Right atrium auricular region (tissue), 2 donors: ENCODE measurements at places on chromosomes 16 and 17. TPM values are rescaled to one million over a fixed set of nuclear protein-coding genes. Genes with fewer than 3 reads are reported as not detected.

Gene HS3ST3A1
- total RNA-seq: 5.6 TPM

DNA sequence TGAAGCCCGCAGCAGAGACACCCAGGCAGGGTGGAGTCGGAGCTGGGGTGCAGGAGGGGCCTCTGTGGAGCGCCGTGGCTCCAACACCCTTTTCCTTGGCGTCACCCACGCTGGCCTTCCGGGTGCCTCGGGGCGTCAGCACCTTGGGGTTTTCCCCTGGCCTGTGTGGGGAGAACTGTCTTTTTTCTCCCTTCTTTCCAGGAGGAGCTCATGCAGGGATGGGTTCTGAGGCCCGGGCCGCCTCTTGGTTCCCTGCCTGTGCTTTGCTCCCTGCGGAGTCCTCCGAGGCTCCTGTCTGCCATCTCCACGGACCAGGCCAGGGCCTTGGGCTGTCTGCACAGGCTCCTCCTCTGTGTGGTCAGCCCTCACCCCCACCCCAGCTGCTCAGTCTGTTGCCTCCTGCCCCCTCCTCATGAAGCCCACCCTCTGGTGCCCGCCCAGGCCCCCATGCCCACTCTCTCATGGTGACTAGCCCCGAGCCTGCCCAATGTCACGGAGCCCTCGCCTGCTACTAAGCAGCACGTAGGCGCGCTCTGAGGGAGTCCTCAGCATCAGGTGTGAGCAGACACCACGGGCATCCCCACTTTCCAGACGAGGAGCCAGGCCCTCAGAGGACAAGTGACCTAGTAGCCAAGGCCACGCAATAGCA, 5.0 kb downstream of the KATNB1 start:
- no peak for DNase-seq

DNA sequence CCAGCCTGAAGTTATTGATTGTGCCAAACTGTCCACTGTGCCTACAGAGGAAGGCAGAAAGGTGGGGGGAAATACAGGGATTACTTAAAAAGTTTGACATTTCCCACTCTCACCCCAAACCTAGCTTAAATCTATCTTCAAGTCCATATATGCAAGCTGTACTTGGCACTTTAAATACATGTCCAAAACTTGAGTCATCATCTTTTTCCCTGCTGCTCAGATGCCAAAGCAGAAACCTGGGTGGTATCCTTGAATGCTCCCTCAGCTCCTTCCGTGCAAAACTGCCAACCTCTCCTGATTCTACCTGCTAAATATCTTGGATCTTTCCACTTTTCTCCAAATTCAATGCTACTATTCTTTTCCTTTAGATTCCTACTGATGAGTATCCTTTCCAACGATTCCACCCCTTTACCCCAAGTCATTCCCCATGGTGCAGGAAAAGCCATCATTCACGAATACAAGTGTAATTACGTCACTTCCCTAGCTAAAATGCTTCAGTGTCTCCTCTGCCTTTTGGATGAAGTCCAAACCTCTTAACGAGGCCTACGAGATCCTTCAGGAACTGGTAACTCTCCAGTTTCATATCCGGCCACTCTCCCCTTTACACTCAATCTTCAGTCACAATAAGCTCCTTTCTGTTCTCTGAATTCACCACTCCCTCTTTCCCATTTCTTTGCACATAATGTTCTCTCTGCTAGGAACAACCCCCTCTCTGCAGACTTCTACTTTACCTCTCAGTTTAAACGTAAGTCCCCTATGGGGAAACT, 9.3 kb downstream of the BECN1 start:
- DNase-seq: no peak

DNA sequence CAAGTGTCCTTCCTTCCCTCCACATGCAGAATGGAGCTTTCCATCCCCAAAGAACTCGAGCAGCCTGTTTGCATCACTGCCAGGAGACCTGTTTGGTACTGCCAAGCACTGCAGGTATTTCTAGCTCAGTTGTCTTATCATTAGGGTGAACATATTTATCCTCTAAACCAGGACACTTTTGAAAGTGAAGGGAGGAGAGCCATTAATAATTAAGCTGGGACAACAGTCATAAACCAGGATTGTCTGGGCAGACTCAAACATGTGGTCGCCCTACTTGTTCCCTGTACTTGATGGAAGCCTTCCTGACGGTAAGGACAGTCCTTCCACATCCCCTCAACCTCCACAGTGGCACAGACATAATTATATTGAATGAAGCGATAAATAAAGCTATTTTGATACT, 67.4 kb downstream of the PRKCA start:
- DNase-seq: no peak

GRCh38 chr16:17359788-17360390, 110.9 kb downstream of the XYLT1 start:
- peak; percentile 57 for DNase-seq

- no peak for DNase-seq
Measured at GRCh38 chr16:69443927-69444631, 19.7 kb downstream of the CYB5B start.

Gene RND2
- 3.5 TPM for total RNA-seq

Gene TBC1D3K
- total RNA-seq: not detected

DNA sequence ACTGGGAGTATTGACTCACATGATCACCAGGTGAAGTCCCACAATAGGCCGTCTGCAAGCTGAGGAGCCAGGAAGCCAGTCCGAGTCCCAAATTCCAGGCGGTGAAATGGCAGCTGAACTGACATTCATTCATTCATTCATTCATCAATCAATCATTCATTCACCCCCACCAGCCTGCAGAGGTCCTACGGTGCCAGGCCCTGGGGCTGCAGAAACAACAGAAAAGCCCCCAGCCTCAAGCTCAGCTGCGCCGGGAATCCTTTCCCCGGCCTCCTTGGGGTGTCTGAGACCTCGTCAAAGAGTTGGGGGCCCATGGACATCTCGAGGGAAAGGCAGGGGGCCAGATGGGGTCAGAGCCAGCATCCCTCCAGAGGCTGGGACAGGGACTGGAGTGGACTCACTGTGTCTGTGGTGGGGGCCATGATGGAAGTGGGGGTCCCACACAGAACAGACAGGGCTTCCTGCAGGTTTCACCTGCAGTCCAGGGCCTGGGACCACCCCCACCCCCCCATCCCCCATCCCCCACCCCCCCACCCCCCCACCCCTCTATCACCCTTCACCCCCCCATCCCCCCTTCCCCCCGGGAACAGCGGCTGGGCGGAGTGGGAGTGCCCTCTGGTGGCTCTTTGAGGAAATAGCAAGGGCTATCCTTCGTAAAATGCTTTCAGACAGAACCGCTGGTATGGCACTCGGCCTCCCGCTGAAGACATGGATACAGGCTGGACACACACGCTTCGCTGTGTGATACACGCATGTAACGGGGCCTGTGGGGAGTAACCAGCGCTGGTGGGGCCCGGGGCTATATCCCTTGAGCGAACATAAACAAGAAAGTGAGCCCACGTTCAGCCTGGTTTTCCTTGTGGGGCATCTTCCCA, 8.5 kb upstream of the ZC3H18 start:
- no peak for DNase-seq

- DNase-seq: no peak
Measured at GRCh38 chr16:4290236-4290830, 17.5 kb upstream of the TFAP4 start.

DNA sequence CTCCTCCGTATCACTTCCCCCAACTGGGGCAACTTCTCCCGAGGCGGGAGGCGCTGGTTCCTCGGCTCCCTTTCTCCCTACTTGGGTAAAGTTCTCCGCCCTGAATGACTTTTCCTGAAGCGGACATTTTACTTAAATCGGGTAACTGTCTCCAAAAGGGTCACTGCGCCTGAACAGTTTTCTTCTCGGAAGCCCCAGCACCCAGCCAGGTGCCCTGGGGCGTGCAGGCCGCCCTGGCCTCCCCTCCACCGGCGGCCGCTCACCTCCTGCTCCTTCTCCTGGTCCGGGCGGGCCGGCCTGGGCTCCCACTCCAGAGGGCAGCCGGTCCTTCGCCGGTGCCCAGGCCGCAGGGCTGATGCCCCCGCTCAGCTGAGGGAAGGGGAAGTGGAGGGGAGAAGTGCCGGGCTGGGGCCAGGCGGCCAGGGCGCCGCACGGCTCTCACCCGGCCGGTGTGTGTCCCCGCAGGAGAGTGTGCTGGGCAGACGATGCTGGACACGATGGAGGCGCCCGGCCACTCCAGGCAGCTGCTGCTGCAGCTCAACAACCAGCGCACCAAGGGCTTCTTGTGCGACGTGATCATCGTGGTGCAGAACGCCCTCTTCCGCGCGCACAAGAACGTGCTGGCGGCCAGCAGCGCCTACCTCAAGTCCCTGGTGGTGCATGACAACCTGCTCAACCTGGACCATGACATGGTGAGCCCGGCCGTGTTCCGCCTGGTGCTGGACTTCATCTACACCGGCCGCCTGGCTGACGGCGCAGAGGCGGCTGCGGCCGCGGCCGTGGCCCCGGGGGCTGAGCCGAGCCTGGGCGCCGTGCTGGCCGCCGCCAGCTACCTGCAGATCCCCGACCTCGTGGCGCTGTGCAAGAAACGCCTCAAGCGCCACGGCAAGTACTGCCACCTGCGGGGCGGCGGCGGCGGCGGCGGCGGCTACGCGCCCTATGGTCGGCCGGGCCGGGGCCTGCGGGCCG, 1.6 kb downstream of the HIC1 start:
- no peak for DNase-seq

GRCh38 chr16:31427441-31428278, 500 bp downstream of the COX6A2 start:
- no peak for DNase-seq

Gene AANAT
- not detected for total RNA-seq

GRCh38 chr16:2299121-2299914, 31.4 kb upstream of the RNPS1 start:
- no peak for DNase-seq

DNA sequence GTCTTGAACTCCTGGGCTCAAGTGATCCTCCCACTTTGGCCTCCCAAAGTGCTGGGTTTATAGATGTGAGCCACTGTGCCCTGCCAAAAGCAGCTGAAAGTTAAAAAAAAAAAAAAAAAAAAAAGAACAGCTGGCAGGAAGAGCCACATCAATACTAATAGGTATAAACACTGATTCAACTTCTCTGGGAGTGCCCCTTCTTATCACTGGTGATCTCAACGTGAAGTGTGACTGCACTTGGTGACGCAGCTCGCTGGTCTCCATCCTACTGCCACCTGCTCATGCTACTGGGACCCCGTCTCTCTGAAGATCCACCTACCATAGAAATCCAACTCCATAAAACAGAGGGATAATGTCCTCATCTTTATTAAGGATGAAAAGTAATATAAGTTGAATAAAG, 40.8 kb downstream of the RNF157 start:
- no peak for DNase-seq

Gene ASB16
- 8.3 TPM for total RNA-seq

Gene KRT16
- total RNA-seq: not detected

Gene ABAT
- 9.8 TPM for total RNA-seq

Gene MCRIP1
- total RNA-seq: 108 TPM

- DNase-seq: no peak
Measured at GRCh38 chr16:88553739-88554138, 16.5 kb upstream of the ZC3H18 start.

- DNase-seq: no peak
Measured at GRCh38 chr17:518047-518735, 165.6 kb upstream of the RPH3AL start.

DNA sequence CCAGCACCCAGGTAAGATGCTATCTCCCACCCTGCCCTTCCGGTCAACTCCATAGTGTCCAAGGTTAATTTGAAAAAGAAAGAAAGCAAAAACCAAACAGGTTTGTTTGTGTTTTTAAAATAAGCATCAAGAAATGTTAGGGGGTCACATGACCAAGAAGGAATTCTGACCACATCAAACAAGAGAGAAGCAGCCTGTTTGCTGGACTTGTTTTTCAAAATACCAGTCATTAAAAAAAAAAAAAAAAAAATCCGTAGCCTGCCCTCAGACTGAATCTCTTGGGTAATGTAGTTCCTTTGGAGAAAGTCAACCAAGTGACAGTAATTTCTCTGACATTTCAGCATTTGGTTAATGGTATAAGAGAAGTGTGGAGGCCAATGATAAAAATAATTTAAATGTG, 38.4 kb downstream of the HNF1B start:
- no peak for DNase-seq

Gene VAT1L
- total RNA-seq: 10.3 TPM

DNA sequence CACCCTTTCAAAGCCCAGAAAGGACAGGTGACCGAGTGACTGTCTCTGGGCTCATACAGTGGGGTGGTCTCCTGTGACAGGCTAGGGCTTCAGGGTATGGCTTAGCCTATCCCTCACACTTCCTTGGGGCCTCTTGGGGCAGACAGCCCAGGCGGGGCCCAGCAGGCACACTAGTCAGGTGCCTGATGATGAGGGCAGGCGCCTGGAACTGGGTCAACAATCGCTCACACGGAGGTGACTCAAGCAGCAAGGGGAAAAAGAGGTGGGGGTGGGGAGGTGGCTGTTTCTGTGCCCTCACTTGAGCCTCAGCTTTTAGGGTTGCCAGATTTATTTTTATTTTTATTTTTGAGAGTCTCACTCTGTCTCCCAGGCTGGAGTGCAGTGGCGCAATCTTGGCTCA, 6.4 kb upstream of the GRN start:
- no peak for DNase-seq

Gene C17orf100
- total RNA-seq: 0.63 TPM

DNA sequence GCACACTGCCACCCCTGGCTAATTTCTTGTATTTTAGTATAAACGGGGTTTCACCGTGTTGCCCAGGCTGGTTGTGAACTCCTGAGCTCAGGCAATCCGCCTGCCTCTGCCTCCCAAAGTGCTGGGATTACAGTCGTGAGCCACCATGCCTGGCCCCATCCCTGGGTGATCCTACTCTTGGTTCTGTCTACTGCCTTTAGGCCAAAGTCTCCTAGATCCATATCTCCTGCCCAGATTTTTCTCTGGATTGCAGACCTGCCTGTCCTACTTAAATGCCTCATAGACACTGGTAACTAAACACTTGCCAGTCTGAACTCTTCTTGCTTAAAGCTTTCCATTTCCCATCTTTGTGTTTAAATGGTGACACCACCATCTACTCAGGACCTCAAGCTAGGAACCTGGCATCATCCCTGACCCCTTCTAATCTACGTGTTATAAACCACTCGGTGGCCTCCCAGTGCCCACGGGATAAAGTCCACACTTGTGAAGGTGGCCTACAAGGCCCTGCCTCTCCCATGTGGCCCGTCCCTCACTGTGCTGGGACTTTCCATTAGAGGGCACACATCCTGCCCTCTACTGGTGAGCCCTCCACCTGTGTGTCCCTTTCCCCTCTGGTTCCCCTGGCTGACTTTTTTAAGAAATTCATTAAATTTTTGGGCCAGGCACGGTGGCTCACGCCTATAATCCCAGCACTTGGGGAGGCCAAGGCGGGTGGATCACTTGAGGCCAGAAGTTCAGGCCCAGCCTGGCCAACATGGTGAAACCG, 51.1 kb downstream of the USP43 start:
- DNase-seq: no peak
